Stimulated activated CD4-positive, alpha-beta T cell treated with anti-CD3 and anti-CD28 coated beads, Interleukin-1b, Interleukin-23, amount 100 ng/mL, for 4 hours (primary cell): ENCODE measurements at places on chromosomes 2 and 18.

DNA sequence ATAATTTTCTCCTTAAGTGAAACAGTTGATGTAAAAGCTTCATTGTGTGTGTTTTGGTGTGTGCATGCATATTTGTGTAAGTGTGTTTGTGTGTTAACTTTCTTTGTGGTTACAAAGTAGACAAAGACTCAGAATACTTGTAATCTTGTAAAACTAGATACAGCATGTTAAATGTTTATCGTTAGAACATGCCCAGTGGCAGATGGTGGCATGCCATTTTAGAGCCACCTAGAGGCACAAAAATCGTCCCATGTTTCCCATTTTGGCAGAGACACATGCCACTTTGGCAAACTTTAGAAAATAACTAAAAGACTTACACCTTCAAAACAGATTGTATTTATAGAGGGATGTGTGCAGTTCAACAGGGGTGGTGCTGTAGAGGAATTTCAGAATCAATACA lies 224.1 kb downstream of the LRP1B start:
- no peak for DNase-seq

DNA sequence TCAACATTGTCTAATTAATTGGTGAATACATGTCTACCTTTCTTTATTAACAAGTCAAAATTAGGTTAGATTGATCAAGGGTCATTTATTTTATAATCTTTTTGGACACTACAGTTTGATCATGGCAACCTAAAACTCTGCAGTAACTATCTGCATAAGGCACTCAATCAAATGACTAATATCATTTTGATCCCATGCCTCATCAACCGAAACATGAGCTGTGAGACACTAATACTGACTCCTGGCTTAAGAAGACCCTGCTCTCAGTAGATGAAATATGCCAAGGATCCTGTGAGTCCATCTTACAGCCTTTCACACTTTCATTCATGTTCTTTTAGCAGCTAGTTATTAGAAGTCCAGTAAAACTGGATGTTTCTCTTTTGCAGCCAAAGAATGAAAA lies 169.4 kb upstream of the CAVIN2 start:
- DNase-seq, result no peak

GRCh38 chr18:55491616-55492015 lies 96.4 kb downstream of the TCF4 start:
- DNase-seq, result no peak

DNA sequence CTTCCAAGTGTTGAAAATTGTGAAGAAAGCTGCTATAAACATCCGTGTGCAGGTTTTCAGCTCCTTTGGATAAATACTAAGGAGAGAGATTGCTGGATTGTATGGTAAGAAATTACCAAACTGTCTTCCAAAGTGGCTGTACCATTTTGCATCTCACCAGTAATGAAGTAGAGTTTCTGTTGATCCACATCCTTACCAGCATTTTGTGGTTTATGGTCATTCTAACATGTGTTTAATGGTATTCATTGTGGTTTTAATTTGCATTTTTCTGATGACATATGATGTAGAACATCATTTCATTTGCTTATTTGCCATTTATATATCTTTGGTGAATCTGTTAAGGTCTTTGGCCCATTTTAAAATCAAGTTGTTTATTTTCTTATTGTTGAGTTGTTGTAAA lies 260.7 kb downstream of the SPAG16 start:
- DNase-seq, result no peak

DNA sequence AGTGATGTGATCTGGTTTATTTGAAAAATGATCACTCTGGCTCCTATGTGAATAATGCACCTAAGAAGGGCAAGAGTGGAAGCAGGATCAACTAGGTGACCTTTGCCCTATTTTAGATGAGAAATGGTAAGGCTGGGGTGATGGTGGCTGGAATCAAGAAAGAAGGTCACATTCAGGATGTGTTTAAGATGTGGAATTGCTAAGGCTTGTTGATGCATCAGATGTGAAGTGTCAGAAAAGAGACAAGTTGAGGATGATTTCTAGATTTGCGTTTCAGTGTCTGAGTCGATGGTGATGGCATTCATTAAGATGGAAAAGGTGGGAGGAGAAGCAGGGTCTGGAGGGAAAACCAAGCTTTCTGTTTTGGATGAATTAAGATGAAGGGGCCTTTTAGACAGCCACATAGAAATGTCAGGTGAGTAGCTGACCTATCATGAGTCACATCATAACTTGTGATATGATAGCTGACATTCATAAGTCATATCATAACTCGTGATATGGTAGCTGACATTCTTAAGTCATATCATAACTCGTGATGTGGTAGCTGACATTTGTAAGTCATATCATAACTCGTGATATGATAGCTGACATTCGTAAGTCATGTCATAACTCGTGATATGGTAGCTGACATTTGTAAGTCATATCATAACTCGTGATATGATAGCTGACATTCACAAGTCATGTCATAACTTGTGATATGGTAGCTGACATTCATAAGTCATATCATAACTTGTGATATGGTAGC lies 101.2 kb upstream of the SEC11C start:
- no peak for DNase-seq

DNA sequence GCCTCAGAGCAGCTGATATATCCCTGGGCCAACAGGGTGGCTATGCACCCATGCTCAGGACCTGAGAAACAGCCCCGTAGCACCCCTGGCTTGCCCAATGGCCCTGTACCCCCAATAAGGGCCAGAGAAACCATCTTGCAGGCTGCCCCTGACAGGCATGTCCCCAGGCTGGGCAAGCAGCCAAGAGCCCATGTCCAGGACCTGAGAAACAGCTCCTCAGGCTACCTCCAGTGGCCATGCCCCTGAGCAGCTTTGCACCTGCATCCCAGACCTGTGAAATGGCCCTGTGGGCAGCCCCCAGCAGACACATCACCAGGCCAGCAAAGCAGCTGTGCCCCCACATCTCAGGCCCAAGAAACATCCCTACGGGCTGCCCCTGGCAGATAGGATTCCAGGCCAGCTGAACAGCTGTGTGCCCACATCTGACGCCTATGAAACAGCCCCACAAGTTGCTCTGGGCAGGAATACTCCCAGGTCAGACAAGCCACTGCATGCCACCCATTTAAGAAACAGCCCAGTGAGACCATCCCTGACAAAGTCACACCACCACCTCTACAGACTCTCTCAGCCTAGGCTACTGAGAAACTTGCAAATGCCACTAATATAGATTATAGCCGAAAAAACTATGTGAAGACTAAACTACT lies 84.1 kb downstream of the TMEM237 start:
- DNase-seq, result no peak

- no peak for DNase-seq
These were observed 7.8 kb downstream of the NT5DC4 start for GRCh38 chr2:112728378-112729175.

GRCh38 chr2:203783496-203784203 lies 77.2 kb downstream of the CD28 start:
- DNase-seq, result no peak

- no peak for DNase-seq
These were observed 1.7 kb downstream of the METTL4 start for GRCh38 chr18:2569338-2570207.

- DNase-seq, result no peak
These were observed 11.9 kb downstream of the LBH start for GRCh38 chr2:30243231-30243630.

DNA sequence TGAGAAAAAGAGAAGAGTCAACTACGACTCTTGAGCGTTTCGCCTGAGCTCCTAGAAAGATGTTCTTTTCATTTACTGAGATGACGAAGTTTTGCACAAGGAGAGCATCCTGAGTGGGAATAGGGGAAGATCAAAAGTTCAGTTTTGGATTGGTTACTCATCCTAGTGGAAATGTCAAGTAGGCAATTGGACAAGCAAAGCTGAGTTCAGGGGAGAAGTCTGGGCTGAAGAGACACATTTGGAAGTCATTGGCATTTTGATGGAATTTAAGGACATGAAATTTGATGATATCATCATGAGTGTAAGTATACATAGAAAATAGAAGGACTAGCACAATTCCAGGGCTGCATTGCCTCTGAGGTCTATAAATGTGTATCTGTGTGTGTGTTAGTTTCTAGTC lies 416.6 kb downstream of the RAD51AP2 start:
- no peak for DNase-seq

- no peak for DNase-seq
These were observed 1615.3 kb upstream of the ZEB2 start for GRCh38 chr2:146135245-146135644.

DNA sequence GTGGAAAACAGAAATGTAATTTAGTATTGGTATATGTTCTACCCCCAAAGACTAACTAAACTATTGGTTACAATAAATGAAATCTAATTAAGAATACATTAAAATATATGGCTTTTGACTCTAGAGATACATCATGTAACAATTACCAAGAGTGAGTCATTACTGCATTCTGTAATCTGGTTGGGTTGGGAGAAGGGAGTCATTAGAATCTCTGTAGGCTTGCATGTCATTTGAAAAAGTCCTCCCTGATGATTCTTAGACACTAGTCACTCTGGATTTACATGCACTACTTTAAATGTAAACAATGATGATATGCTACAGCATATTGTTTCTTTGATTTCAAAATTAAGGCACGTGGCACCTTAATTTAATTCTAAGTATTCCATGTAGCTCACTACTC lies 293.4 kb upstream of the CHST9 start:
- no peak for DNase-seq

DNA sequence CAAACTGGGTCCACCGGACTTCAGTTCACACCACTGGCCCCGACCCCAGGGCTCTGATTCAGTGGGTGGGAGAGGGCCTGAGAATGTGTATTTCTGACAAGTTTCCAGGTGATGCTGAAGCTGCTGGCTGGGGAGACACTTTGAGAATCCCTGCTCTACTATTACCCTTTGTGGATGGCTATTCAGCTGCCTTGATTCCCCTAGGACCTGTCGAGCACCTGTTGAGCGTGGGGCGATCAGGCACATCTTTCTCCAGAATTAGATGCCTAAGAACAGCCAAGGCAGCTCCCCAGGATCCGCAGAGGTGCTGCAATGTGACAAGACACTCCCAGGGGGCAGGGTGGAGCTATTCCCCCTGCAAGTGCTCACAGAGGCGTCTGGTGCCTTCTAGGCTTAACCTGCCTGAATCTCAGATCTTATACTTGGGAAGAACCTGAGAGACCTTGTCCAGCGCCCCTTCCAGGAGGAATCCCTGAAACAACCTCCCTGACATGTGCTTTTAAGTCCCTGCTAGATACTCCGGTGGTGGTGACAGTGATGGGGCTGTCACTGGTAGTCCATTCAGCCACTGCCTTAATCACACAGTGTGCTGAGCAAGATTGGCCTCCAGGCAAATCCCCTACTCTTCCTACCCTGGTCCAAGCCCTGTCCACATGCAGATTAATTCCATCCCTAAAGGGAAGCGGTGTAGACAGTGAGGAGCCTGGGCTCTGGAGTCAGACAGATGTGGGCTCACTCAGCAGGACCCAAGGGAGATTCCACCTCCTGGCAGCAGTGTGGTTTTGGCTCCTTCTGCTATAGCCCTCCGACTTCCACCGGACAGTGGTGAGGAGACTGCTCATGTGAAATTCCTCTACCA lies 43.4 kb upstream of the OTOF start:
- no peak for DNase-seq

GRCh38 chr18:44836263-44836662 lies 155.6 kb downstream of the SETBP1 start:
- no peak for DNase-seq

DNA sequence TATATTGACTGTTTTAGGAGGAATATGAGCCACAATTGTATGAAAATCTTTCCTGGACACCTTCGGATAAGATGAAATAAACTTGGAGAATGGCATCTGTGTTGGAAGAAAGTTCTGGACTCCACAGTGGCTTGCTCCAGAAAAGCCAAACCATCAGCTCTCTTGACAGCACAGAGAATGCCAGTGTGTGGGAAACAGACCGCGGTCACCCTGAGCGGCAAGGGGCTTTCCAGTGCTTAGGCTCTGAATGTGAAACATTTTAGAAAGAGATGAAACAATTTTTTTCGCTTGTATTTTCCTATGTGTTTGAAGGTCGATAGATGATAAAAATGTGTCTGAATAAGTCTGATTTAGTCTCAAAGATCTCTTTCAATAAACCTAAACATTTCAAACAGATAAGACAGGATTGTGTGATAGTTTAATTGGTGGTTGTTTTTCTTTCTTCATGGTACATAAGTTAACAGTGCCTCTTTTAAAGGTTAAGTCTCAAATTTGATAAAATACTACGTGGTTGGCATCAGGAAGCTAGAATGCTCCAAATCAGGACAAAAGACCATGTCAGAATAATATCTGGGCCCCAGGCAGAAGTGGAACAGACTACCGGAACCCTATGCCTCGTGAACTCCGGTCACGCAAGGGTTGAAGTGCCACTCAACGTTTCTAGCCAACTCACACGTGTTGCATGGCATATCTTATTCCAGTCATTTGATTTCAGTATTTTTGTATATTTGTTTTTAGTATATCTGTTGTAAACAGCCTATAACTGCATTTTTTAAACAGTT lies 28.9 kb downstream of the PTGR3 start:
- no peak for DNase-seq

DNA sequence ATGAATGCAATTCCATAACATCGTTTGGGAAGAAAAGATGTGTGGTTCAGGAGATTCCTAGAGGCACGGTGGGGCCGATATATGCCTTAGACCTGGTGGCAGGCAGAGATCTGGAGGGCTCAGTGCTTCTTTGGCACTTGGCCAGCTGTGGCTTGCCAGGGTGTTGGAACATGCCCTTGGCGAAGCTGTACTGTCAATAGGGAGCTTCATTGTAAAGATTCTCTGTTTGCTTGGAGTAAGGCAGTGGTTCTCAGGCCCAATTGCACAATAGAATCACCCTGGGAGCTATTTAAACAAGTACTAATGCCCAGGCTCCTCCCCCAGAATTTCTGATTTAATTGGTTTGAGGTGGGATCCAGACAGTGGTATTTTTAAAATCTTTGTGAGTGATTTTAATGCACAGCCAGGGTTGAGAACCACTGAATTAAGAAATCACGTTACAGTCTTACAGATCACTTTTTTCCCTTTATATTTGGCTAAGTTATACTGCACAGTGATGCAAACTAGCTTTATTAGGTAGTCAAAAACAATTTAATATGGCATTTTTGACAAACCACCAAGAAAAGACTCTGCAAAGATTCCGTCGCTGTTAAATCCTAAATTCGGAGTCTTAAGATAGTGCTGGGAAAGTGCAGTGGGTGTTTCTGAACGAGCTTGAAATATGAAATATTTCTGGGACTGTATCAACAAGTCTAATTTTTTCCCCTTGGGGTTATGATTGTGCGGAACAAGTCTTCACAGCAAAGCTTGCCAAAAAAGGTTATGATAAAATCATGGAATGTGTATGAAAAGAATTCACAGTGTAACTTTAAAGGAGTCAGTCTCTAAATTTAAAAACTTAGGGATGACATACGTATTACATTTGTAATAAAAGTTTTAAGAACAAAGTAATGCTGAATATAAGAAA lies 78.0 kb downstream of the CRIM1 start:
- DNase-seq, result no peak

DNA sequence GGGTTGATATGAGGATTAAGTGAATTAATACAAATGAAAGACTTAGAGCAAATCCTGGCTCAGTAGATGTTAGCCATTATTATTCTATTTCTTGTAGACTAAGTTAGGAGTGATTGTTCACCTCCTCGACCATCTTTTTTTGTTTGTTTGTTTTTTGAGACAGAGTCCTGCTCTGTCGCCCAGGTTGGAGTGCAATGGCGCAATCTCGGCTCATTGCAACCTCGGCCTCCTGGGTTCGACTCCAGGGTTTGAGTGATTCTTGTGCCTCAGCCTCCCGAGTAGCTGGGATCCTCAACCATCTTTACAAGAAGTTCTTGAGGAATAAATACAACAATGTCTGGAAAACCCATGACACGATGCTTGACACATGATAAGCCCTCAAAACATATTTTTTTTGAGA lies 12.7 kb downstream of the TRIM54 start:
- no peak for DNase-seq
